Iris pigment epithelial cell (primary cell): ENCODE measurements at places on chromosomes 4 and X.
A peak's percentile ranks its signal among the peaks of the same experiment; 100 is the strongest.

- DNase-seq = peak; percentile 24
These were observed at the start of gene AKAP14 for GRCh38 chrX:119895843-119896326. Gene AKAP14 (plus strand): TSS chrX:119895893. CDS start chrX:119903224, 7,331 bp downstream.

DNA sequence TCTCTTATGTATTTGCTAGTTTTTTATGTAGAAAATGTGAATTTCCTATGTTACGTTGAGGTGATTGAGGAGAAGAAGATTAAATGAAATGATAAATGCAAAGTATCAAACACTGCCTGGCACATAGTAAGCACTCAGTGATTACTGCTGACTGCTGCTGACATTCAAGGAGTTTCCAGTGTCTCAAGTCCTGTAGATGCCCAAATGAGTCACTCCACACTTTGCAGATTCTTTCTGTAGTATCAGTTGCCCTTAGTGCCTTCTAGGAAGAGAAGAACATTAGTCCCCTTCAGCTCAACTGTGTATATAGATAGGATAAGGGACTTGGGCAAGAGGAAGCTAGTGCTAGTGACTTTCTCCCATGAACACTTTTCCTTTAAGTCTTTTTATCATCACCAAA is 240.5 kb upstream of the TEX13A start:
- peak; percentile 58 for DNase-seq

- DNase-seq = no peak
These were observed 595 bp downstream of the KLHL34 start for GRCh38 chrX:21657318-21658151.

DNA sequence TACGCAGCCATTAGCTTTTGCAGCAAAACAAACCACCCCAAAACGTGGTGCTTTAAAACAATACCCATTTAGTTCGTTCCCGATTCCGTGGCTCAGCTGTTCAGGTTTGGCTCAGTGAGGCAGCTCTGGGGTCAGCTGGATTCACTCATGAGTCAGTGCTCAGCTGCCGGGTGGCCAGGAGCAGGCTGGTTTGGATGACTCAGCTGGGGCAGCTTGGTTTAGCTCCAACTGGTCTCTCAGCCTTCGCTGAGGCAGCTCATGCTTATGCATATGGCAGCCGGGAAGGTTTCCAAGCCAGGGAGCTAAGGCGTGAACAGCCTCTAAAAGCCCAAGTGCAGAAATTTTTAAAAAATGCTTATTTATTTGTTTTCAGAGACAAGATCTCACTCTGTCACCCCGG is 13.3 kb upstream of the CD99 start:
- DNase-seq = peak; percentile 98

DNA sequence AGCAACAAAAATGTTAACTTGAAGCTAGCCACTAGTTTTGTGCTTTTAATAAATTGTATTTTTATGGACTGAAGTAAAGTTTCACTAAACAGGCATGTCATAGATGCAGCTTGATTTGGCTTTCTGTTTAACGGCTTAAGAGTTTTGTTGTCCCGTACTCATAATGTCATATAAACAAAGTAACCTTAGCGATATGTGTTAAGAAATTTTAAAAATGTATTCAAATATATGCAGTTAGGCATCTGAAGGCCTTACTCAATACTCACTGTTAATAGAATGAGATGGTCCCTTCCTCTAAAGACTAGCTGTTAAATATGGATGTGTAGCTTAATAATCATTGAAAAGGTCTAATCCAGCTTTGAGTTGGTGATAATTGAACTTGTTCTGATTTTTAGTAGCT is 1.0 kb upstream of the SCLT1 start:
- DNase-seq = no peak
